Caco-2 (cell line): ENCODE measurements at places on chromosomes 3 and 15. TPM values are rescaled to one million over a fixed set of nuclear protein-coding genes. Genes with fewer than 3 reads are reported as not detected.

GRCh38 chr3:90035643-90036042, 928.2 kb downstream of the EPHA3 start:
- no peak for DNase-seq

DNA sequence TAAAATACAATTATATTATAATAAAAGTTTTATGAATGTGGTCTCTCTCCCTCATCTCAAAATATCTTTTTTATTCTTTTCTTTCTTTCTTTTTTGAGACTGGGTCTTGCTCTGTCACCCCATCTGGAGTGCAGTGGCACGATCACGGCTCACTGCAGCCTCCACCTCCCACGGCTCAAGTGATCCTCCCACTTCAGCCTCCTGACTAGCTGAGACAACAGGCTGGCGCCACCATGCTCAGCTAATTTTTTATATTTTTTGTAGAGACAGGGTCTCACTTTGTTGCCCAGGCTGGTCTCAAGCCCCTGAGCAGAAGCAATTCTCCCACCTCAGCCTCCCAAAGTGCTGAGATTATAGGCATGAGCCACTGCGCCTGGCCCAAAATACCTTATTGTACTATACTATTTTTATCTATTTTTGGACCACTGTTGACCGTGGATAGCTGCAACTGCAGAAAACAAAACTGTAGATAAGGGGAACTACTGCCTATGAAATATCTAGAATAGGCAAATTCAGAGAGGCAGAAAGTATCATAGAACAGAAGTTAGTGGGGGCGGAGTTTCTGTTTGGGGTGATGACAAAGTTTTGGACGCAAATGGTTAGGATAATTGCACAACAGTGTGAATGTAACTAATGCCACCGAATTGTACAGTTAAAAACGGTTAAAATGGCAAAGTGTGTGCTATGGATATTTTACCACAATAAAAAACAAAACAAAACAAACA, 66.6 kb downstream of the SLC12A8 start:
- DNase-seq = no peak

DNA sequence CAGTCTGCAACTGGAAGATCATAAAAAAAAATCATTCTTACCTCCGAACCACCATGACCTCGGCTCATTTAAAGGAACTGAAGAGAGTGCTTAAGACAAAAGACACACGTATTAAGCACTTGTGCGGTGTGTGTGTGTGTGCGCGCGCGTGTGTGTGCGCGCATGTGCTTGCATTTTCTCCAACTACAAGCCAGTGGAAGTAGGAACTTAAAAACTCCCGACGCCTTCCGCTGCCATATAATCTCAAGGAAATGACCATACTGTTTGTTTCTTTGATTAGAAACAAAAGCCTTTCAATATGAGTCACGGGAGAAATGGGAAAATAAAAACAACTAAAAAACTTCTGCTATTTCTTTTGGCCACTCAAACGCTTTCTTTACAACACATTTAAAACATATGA, 32.4 kb downstream of the FRMD4B start:
- DNase-seq = no peak

DNA sequence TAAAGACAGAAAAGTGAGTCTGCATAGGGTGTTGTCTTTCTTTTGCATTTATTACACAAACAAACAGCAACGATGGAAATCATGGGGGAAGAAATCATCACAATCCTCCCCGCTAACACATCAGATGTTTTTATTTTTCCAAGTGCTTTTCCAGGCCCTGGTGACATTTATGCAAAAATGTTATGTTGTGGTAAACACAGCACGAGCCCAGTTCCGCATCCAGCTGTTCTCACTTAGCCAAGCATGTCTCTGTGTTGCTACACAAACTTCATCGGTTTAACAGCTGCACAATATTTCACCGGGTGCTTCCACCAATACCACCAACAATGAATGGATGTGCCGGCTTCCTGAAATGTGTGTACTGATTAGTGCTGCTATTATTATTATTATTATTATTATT, 53.7 kb upstream of the ABHD17C start:
- DNase-seq = no peak

DNA sequence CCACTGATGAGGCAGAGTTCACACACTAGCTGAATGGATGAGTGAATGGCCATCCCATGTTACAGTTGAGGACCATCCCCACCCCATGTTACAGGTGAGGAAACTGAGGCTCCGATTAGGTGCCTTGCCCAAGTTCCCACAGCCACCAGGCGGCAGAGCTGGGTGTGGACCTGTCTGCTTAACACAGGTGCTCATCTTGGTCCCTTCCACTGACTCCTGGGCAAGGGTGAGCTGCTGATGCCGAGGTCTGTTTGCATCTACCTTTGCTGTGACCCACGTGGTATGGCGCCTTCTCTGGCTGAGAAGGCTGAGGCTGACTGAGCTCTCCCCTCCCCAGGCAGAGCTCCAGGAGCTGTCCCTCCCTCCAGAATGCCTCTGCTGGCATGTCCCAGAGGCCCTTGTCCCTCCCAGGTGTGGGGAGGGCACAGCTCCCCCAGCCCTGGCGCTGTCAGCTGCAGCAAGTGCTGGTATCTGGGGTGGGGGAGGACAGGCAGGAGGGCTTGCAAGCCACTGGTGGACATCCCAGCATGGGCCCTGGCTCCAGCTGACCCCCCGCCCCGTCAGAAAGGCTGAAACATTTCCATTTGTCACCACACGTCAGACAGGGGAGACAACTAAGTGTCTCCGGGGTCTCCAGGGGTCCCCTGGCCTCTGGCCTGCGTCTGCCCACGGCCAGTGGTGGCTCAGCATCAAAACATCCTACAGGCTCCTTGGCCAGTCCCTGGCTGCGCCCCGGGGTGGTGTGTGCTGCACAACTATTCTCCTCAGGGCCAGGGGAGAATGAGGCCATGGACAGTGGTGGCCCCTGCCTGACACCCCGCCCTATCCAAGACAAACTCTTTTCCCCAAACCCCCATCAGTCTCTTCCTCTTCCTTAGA, 105.4 kb downstream of the ADCY5 start:
- no peak for DNase-seq

DNA sequence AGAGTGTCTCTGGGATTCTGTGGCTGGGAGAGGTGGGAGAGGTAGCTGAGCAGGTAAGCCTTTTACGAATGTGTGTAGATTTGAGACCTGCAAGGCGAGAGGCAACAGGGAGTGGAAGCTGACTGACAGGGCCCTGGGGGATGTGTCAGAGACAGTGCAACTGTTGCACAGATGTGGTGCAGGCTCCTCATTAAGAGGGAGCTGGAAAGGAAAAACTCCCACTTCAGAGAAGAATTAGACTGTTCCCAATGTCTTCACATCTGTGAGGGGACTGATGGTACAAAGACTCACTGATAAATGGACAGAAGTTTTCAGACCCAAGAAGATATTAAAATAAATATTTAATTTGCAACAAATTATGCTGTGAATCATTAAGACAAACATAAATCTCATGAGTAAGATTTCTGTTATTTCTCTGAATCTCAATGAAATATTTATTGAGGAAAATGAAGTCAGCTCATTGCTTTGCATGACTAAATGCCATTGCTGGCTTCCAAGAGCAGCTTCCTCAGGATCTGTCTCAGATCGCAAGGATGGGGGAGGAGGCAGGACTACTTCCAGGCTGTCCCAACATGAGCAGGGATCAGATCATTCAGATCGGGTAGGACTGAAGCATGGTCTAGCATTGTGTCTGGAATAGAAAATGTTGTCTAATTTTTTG, 127.3 kb upstream of the ROPN1 start:
- DNase-seq = no peak

DNA sequence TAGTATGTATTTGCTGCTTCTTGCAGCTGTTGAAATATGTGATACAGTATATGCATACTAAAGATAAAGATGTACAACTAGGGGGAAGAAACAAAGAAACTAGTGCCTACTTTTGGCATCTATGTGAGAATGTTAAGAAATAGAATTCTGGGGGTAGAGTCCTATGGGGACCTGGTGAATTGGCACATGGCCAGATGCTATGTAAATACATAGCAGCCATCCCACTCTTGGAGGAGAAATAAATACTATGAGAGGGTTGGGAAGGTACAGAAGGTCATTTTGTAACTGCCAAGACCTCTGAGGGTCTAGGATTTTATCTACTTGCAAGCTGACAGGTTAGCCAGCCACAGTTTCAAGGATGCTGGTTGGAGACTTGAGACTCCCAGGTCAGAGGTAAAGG, 298.3 kb upstream of the TBL1XR1 start:
- DNase-seq = no peak

DNA sequence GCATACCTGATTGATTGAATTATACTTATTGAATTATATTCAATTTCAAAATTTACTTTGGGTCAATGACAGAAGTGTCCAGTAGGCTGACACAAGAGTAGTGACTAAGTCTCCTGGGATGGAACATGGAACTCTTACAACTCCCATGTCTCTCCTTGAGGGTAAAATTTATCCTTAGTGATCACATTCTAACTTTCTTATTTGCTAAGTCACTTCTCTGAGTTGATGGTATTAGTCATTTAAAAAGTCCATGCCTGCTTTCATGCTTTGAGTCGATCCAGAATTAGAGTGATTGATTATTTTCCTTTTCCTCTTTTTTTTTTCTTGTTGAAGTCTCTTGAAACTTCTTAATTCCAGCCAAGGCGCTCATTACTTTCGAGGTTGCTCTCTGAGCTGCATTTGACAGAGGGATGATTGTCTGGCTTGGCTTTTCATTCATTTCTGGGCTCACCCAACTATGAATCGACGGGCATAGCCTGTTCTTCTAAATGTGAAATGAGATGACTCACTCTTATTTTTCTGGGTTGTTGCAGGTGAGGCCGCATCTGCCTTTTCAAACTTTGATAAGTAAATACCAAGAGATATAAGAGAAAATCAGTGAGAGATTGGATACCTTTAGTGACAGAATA, 34.9 kb downstream of the LRRC3B start:
- no peak for DNase-seq

DNA sequence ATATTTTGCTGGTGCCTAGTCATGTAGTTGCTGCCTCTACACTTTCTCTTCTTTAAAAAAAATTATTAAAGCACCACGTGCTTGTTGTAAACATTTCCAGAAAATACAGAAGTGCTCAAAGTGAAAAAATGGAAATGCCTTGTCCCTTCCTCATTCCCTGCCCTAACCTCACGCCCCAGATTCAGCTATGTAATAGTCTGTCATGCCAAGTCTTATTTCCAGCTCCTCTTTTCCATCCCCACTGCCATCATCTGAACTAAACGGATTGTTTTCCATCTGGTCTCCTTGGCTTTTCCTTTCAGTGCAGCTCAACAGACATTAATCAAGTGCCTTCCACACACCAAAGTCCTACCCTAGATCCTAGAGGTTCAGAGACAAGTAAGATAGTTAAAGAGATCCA, 15.5 kb downstream of the ZNF774 start:
- DNase-seq = peak; percentile 19

DNA sequence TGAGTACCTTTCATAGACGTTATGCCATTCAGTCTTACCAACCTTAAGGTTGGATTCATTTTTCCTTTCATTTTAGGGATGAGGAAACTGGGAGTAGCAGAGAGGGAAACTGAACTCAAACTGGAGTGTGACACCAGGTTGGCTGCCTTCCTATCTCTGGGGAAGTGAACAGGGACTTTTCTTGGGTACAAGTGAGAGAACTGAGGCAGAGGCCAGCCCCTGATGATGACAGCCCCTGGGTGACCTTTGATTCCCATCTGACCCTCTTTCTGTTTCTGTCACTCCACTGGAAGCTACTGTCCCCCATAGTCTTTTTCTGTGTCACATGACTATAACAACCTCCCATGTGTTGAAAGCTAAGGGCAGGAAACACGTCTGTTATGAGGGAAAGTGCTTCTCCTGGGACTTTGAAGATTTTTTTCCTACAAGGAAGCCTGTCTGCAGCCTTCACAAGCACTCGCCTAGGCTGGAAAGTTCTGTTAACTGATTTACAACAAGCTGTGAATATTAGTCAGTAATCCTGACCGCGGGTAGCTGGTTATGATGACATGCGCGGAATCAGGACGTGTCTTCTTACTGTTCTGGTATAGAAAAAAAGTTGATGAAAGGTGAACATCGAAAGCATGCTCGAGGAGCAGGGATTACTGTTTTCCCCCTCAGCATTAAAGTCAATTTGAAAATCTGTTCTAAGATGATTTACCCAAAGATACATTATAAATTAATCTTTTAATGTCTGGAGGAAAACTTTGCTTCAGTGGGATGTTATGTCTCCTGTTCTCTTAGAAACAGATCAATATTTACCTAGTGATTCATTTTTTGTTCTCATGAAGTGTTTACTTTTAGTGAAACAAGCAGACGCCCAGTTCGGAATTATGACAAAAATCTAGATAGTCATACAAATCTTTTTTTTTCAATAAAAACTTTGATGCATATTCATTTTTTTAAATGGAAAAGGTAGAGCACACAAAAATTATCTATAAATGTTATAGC, 31.5 kb downstream of the ABHD2 start:
- DNase-seq = no peak

DNA sequence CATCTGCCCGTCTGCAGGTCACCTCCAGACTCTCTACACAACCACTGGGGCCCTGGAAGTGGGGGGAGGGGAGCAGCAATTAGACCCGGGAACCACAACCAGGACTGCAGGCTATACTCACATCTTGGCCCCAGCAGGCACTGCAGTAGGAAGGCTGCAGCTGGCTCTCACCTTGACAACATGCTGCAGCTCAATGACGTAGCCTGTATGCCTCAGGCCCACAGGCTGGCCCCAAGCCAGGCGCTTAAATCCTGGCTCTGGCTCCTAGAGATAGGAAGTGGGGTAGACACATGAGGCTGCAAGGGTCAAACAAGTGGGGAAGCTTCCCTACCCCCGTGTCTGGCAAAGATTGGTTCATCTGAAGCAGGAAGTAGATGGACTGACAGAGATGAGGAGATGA, 4.6 kb upstream of the QRICH1 start:
- no peak for DNase-seq

- no peak for DNase-seq
These were observed 39.1 kb downstream of the MYO9A start for GRCh38 chr15:72078887-72079286.

DNA sequence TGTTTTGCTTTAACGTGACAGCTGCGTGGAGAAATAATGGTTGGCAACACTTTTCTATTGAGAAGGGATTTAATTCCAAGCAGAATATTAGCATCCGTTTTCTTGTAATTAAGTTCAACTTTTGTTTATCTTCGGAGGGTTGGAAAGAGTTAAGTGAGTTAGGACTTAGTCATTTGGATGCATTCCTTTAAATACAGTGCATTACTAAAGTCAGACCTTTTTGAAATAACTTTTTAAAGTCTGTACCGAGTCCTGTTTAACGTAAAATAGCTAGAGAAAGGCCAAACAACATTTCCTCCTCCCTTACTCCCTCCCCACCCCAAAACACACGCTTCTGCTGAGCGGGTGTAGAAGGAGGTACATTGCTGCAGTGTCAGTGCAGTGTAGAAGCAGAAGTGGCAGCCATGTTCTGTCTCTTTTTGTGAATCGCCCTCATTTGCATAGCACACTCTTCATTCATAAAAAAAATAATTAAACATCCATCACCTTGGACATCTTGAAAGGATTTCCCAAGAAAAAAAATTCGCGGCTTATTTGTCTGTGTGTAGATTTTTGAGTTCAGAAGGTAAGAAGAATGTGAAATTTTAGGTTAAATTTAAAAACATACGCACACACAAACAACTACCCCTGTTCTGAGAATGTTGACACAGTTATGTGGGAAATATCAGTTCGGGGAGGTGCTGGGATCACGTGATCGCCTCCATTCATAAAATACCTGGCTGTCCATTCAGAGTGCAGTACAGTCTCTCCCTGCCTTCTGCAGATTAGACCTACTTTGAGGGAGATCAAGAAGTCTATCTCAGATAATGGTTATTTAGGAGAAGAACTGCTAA, 1.6 kb downstream of the SPRED1 start:
- peak; percentile 58 for DNase-seq

CAMK2N2 gene
- total RNA-seq = 0.46 and 0.66 TPM in 2 replicates

ARHGEF26 gene
- 19.3 and 20.8 TPM in 2 replicates for total RNA-seq

STRA6 gene
- total RNA-seq = 2.1 and 3.1 TPM in 2 replicates

RPUSD3 gene
- 54.8 and 61.8 TPM in 2 replicates for total RNA-seq

SLC35G2 gene
- total RNA-seq = 3.8 and 4.2 TPM in 2 replicates
